ENCODE measurements at places on chromosomes 12 and 14. TPM values are rescaled to one million over a fixed set of nuclear protein-coding genes. Genes with fewer than 3 reads are reported as not detected.

ATP23 gene
- 7.6 TPM for total RNA-seq

CLEC6A gene
- total RNA-seq, result not detected

DNA sequence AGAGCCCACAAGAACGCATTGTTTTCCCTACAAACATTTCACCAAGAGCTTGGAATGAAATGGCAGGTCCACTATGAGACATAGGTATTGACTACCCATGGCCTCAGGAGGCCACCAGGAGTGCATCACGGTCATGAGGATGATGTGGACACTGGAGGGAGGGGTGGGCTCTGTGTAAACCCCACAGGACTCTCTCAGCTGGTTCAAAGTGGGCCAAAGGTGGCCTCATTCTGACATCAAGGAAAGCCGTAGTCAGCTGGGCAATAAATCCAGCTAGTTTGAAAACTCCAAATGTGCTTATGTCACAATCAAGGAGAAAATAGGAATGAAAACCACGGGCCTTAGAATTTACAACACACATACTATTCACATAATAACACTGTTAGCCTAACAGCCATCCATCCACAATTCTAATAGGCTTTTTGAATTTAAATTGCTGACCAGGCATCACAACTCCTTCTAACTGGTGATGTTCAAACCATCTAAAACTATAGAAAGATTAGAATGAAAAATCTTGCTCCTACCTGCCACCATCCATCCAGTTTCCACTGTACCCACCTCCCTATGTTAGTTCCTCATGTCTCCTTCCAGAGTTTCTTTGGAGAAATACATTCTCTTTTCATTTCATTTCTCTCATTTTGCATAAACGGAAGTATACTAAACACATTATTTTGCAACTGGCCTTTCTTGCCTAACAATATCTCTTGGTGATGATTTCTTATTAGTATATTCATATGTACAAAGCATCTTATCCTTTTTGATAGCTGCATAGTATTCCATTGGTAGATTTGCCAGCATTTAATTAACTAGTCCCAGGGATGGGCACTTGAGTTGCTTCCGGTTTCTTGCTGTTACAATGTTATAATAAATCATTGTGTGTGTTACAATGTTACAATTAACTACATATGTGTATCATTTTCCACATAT, 21.5 kb downstream of the CMKLR1 start:
- no peak for DNase-seq

DNA sequence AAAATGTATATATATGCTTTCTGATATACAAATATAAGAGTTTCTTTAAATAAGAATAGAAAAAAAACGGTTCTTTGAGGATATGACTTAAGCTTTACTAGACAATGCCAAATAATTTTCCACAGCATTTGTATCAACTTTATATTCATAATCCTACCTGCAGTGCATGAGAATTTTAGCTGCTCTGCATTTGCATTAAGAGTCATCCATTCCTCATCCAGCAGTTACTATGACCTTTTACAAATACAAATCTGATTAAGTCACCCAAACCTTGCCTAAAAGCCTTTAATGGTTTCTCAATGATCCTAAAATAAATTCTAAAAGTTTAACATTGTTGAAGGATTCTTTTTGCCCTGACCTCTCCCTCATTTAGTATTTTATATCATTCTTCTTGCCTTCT, 116.5 kb downstream of the MGAT4C start:
- DNase-seq, result no peak

DNA sequence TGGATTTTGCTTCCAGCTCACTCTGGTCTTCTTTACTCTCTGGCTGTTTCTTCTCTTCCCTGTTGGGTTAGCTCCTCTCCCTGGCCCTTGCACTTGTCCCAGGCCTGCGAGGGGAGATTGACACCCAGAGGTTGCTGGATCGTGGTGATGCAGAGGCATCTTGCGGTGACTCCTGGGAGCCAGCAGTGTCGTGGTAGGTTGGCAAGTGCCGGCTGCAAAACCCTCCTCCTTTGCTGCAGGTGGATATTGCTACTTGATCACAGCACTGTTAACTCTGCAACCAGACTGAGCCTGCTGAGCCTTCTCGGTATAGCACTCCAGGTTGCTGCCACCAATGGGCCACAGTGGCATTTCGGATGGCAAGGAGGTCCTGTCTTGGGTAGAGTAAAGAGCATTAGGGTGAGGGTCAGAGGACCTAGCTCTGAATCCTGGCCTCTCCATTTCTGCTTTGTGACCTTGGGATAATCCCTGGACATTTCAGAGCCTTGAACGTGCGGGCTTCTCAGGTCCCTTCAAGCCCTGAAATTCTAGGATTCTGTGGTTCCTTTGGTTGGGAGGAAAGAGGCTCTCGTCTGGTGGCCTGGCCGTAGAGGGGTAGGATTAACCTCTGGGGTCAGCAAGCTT, 87.4 kb downstream of the TSPAN9 start:
- no peak for DNase-seq

DNA sequence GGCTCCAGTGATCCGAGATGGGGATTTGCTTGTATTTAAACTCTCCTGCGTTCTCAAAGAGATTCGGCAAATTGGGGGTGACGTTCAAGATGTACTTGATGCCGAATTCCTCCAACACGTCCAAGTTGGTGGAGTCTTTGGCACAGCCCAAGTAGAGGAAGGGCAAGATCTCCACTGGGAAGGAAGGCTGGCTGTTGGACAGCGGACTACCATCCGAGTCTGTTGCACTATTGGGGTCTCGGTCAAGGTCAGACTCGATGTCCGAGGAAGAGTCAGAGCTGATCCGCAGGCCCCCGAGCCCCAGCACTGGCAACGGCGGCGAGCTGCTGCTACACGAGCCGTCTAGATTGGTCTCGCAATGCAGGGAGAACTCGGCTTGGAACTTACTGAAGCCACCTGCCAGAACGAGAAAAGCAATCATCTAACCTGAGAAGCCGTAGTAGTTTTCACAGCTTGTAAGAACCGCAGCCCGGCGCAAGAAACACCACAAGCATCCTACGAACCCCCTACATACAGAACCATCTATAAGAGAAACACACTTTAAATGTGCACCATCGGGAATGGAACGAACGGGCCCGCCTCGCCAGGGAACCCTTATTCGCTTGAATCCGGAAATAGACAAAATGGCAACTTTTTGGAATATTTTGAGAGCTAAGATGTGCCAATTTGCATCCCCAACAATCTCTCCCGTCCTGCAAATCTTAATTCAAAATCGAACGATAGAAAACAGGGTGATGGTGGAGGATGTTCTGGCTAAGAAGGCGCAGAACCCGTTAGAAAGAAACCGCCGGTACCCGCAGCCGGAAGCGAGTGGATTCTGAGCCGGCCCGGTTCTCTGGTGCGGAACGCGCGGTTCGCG, 1.4 kb downstream of the DUSP6 start:
- peak; percentile 45 for DNase-seq

DNA sequence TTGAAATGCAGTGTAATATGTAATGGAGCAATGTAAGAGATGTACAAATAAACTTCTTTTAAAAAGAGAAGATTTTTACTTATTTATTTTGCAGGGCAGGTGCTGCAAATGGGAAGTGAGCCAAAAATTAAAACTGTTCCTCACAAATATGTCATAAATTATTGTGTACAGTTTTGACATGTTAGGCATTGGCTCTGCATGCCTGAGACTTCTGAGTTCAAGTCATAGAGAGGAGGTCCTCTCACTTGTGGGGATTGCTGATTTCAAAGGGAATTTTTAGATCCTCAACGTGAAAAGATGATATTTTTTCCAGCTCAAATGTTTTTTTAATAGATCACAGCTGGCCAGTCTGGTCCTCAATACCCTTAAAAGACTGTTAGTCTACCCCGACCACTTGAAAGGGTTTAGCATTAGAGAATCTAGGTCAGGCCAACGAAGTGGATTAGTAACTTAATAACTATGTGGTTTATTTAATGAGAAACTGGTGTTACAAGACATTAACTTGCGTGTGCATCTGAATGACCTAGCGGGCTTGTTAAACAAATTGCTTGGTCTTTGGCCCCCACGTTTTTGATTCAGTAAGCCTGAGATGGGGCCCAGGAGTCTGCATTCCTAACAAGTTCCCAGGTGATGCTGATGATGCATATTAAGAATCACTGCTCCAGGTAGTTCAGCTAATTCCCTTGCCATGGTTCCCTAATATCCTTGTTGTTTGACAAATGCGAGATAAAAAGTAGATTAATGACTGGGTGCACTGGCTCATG, 30.9 kb upstream of the WDR89 start:
- no peak for DNase-seq

- no peak for DNase-seq
These were observed 33.9 kb downstream of the TMEM19 start for GRCh38 chr12:71719647-71720370.

CCDC38 gene
- total RNA-seq, result 0.24 TPM

DNA sequence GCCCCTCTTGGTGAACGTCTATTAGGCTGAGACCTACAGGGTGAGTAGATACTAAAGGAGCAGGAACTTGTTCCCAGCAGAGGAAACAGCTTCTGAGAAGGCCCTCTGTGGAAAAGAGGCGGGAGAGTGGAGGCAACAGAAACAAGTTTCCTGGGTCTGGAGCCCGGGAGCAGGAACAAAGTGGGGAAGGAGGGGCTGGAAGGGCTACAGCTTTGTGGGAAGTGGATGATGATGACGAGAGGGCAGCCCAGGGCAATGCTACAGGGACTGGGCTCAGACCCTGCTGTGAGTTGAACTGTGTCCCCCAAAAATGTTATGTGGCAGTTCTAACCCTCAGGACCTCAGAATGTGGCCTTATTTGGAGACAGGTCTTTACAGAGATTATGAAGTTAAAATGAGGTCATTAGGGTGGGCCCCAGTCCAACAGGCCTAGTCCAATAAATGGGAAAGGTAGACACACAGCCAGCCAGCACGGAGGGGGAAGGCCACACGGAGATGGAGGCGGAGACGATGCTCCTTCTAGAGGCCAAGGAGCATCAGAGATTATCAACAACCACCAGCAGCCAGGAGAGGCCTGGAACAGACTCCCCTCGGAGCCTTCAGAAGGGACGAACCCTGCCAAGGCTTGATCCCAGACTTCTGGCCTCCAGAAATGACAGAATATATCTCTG, 14.3 kb downstream of the CAMKK2 start:
- DNase-seq, result peak; percentile 32

DNA sequence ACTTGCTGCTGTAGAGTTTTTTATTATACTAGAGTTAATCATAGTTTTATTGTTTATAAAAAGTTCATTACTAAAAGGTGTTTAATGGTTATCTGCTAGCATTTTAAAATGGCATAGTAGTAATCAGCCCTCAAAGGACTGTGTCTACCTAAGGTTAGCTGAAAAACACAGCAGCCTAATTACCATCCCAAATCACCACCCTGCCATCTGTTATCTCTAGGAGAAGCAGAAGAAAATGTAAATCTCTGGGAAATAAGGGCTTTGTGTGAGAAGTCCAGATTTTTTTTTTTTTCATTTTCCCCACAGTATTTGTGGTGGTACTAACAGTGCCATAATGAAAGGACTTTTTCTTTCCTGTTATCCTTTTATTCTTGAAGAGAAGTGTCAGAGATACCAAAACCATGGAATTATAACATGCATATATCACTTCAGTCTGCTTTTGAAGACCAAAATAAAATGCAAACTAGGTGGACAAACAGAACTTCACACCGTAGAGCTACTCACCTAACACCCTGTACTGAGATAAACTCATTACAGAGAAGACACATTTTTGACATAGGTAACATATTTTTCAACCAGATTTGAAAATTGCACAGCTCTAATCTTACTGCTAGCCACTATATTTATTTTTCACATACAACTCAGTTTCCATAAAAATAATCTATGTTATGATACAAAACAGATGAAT, 876.2 kb downstream of the C12orf50 start:
- DNase-seq, result no peak

HOXC6 gene
- total RNA-seq, result 0.50 TPM

OVCH1 gene
- 0.31 TPM for total RNA-seq

SCN8A gene
- 0.21 TPM for total RNA-seq

- DNase-seq, result no peak
These were observed 56.9 kb upstream of the FAM222A start for GRCh38 chr12:109656743-109657142.

DNA sequence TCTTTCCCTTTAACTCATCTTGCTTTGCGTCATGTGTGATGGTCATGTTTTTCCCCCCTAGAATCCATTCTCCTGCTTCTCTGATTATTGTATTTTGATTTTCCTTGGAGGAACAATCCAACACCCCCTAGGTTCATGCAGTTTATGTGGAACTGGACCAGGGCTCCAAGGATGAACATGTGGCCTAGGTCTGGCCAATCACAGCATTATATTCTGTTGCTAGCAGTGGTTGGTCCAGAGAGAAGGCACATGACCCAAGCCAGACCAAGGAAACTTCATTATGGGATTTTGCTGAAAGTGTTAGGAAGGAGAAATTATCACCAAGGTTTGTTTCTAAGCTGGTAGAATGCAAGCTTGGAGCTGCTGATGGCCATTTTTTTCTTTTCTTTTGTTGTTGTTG, 6.9 kb upstream of the PPTC7 start:
- DNase-seq, result no peak

- DNase-seq, result peak; percentile 63
These were observed 1.1 kb downstream of the ARID2 start for GRCh38 chr12:45730348-45731189.

MYH6 gene
- total RNA-seq, result 10,415 TPM

- no peak for DNase-seq
These were observed 113.1 kb upstream of the G2E3 start for GRCh38 chr14:30445852-30446251.

DNA sequence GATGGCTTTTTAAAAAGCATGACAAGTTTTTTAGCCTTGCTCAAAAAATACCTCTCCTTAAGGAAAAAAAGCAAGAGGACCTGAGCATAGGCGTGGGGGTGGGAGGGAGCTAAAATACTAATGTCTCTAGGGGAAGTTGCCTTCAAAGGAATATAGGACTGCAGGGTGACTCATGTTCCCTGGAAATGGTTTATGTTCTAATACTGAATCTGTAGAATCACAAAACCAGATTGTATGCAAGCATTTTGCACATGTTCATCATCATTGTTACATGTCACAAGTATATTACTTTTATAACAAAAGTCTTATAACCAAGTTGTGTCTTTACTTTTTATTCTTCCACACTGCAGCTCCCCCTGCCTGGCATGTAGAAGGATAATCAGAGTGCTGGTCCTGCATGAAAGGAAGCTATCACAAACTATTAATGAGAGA, 36.6 kb downstream of the GPR135 start:
- no peak for DNase-seq

TC2N gene
- 9.8 TPM for total RNA-seq

GRCh38 chr12:109841356-109841755, 8.2 kb upstream of the TRPV4 start:
- no peak for DNase-seq

- DNase-seq, result no peak
These were observed 68.2 kb downstream of the KSR2 start for GRCh38 chr12:117900561-117900960.

GRCh38 chr12:124992874-124993625, 395 bp upstream of the BRI3BP start:
- no peak for DNase-seq

GRCh38 chr12:130027798-130028197, 124.0 kb upstream of the TMEM132D start:
- DNase-seq, result no peak

DNA sequence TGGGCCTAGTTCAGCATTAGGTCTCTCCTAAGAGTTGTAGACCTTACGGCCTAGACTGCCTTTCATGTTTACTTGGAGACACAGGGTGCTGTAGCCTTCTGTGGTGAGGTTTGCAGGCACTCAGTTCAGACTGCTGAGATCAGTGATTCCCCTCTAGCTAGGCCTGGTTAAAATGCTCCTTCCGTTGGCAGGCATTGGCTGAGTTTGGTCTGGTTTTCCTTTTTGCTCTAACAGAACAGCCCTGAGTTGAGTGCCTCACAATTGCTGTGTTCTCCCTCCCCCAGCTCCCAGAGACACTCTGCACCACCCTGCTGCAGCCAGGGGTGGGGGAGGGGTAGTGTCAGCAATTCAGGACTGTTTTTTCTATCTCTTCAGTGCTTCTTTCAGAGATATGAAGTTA, 178.9 kb upstream of the DYRK2 start:
- DNase-seq, result no peak

SPIC gene
- not detected for total RNA-seq

GRCh38 chr14:21704338-21704737, 30.7 kb upstream of the OR4E1 start:
- no peak for DNase-seq

Data from left cardiac atrium (tissue), 4 donors.